ENCODE measurements at places on chromosomes 2 and 18. TPM values are rescaled to one million over a fixed set of nuclear protein-coding genes. Genes with fewer than 3 reads are reported as not detected.

DNA sequence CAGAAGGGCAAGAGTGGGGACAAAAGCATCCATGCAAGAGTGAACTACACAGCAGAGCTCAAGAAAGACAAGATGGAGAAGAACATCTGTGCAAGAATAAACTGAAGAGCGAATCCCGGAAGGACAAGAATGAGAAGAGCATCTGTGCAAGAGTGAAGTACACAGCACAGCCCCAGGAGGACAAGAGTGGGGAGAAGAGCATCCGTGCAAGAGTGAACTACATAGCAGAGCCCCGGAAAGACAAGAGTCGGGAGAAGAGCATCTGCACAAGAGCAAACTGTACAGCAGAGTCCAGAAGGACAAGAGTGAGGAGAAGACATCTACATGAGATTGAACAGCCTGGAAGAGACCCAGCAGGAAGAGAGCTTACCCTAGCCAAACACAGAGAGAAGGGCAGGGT lies 284.6 kb downstream of the PIEZO2 start:
- DNase-seq: no peak

The GPBAR1 gene
- 1.1 TPM for polyA plus RNA-seq

- no peak for DNase-seq
These were observed 234.3 kb downstream of the LRATD1 start for GRCh38 chr2:14866736-14867352.

DNA sequence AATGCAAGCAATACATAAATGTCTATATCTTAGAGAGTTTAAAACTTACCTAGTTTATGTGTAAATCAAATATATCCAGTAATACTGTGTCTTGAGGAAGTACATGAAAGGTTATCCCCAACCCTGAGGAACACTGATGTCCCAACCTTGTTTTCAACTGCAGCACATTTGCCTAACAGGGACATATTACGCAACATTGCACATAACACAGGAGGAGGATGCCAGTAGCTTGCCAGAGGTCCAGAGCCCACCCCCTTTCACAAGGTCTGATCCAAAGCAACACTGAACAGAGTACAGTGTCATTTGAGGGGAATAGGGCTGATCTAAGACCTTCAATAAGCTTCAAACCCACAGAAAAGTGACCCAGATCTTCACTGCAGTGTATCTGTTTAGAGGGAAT lies 678.5 kb downstream of the ARHGAP15 start:
- DNase-seq: no peak

DNA sequence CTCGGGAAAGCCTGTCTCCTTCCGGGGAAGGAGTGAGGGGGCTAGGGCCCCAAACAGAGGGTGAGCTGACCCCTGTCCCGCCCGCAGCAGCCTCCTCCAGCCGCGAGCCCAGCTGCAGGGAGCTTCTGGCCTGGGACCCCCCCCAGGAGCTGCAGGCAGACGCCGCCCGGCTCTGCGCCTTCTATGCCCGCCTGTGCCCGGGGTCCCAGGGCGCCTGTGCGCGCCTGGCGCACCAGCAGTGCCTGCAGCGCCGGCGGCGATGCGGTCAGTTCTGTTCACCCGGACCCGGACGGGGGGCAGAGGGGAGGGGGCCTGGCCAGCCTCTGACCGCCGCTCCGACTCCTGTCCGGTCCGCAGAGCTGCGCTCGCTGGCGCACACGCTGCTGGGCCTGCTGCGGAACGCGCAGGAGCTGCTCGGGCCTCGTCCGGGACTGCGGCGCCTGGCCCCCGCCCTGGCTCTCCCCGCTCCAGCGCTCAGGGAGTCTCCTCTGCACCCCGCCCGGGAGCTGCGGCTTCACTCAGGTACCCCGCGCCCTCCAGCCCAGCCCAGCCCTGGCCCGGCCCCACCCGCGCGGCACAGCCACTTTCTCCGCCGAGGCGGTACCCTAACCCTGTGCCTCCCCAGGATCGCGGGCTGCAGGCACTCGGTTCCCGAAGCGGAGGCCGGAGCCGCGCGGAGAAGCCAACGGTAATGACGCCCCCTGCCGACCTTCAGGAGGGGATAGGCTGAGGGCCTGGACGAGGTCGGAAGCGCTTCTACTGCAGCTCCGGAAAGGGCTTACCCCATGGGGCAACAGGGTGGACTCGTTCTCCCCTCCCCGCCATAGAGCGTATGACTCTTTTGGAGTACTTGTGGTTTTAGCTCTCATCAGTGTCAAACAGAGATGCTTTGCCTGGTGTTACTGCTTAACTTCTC lies 2.0 kb upstream of the CHRND start:
- no peak for DNase-seq

The TNFAIP6 gene
- polyA plus RNA-seq: 3.2 TPM

GRCh38 chr2:11509657-11510360 lies 24.0 kb upstream of the GREB1 start:
- DNase-seq: no peak

- DNase-seq: no peak
These were observed 129.3 kb upstream of the ACKR3 start for GRCh38 chr2:236440110-236440881.

The NT5C1B gene
- polyA plus RNA-seq: 1.3 TPM

DNA sequence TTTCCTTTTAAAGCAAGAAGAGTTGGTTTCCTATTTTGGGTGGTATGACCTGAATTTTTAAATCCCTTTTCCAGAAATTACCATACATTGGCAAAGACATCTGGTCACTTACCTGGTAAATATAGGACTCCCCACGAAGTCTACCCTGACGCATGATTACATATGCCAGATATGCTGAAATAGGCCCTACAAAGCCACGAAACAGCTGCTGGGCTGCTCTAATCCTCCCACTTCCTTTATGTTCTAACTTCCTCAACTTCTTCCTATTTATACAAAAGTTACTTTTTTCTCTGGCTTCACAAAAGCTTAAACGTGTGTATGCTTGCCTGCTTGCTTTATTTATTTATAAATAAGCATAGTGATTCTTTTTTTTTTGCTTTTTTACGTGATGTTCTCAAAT lies 186.0 kb upstream of the EPHA4 start:
- DNase-seq: no peak

The DYSF gene
- polyA plus RNA-seq: 18.1 TPM

The VIT gene
- polyA plus RNA-seq: 0.13 TPM

- DNase-seq: no peak
These were observed 155.9 kb downstream of the NAPG start for GRCh38 chr18:10681581-10682367.

- no peak for DNase-seq
These were observed 24.9 kb upstream of the SLC3A1 start for GRCh38 chr2:44250376-44250775.

The DNAJC10 gene
- 131 TPM for polyA plus RNA-seq

All from left lung (tissue), 14 donors.